Left hindlimb (tissue), 1 donor: ENCODE measurements at places on chromosomes 11 and 22.

DNA sequence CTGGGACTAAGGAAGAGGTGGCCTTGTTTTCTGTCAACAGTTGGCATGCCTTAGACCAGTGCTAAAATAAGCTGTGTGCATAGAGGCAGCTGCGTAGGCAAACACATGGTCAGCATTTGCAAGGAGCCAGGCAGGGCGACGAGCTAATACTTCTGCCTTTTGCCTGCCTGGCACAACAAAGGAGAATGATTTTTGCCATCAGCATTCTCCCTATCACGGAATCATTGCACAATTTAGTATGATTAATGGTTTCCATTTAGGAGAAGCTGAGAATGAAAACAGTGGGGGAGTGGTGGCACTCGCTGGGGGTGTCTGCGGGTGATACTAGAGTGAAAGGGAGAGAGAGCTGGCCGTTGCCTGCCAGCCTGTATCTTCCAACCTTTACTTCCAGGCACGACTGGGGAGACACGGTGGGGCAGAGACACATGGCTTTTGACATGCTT, 336.0 kb downstream of the CADM1 start:
- no peak for DNase-seq

DNA sequence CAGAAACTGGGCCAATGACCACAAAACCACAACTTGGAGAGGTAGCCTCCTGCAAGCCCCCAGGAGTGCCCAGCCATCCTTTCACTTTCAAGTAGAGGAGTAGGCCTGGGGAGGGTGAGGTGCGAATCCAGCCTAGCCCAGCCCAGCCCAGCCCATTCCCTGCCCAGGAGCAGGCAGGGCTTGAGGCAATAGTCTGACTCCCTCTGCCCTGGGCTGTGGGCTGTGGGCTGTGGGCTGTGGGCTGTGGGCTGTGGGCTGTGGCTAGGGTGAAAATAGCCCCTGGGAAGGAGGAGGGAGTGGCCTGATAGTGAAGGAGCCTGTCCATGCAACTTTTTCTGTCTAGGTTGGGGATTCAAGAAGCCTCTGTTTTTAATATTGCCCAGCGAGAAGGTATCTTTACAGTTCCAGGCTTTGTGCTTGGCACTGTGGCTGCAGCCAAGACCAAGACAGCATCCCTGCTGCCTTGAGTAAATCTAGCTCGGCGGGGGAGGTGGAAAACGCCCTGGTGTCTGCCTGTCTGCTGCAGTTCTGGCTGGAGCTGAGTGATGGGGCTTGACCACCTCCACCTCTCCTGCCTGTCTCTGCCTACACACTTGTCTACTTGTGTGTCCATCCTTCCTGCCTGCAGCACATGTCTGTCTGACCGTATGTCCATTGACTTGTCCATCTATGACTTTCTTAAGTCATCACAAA, 40.7 kb downstream of the LMO1 start:
- DNase-seq: peak; percentile 59

GRCh38 chr11:28697920-28698827, 590.0 kb downstream of the METTL15 start:
- peak; percentile 60 for DNase-seq

- peak; percentile 81 for DNase-seq
Observed at GRCh38 chr11:727859-728748, 19.2 kb upstream of the TALDO1 start.

DNA sequence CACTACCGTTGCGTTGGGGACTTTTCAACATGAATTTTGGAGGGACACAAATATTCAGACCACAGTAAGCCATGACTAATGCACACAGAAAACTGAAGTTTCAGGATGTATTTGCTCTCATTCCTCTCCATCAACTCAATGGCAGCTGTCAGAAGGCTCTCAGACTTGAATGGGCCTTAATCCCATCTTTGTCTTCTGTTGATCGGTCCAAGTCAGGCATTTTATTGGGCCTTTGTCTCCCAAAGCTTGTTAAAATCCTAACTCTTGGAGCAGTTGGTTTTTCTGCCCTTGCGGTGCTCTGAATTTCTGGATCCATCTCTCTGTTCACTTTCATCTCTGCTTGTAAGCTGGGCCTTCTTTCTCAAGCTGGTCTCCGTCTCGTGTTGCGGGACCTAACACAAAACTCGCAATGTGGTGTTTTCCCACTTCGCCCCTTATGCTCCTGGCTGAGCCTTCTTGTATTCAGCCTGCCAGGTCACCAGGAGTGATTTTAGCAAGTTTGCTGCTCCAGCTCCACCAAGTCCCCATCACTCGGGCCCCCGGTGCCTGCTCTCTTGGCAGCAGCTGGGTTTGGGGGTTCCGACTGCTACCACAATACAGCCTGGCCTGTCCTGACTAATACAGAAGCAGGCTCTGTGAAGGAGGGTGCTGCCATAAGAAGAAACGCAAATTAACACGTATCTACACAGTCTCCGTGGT, 27.0 kb downstream of the TSPAN32 start:
- DNase-seq: no peak

- no peak for DNase-seq
Observed at GRCh38 chr11:76667856-76668255, 2.7 kb downstream of the LRRC32 start.

DNA sequence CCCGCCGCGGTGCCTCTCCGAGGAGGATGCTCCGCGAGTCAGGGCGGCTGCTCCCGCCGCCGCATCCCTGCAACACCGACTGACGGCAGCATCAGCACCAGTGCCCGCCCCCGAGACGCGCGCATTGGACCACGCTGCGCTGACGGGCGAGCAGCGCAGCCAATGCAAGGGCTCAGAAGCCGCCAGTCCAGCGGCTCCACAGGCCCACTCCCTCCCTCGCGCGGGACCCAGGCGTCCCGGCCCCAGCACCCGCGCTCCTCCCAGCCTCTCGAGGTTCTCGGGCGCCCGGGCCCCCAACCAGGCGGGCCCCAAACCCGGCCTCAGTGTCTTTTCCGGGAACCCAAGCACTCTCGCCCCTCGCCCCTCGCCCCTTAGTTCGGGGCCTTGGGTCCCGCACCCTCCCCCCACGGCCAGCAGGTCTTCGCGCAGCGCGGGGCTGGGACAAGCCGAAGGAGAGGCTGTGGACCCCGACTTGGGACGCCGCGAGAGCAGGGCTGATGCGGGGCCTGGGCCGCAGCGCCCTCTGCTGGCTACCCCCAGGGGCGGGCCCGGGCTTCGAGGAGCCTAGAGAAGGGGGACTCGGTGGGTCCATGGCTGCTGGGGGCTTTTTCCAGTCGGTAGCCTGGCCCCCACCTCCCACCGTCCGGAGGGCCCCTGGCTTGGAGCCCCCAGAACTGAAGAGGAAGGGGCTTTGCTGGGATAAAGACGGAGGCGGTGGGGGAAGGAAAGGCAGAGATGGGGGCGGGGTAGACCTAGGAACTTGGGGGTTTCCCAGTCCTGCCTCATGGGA, at the start of gene NRXN2:
Gene NRXN2, minus strand, starts transcription at position 81 of the 790 bp plus-strand sequence. CDS start 9,498 bp downstream, outside the sequence.
- DNase-seq: peak; percentile 82

- no peak for DNase-seq
Observed at GRCh38 chr11:8649361-8649760, 33.1 kb downstream of the TRIM66 start.

DNA sequence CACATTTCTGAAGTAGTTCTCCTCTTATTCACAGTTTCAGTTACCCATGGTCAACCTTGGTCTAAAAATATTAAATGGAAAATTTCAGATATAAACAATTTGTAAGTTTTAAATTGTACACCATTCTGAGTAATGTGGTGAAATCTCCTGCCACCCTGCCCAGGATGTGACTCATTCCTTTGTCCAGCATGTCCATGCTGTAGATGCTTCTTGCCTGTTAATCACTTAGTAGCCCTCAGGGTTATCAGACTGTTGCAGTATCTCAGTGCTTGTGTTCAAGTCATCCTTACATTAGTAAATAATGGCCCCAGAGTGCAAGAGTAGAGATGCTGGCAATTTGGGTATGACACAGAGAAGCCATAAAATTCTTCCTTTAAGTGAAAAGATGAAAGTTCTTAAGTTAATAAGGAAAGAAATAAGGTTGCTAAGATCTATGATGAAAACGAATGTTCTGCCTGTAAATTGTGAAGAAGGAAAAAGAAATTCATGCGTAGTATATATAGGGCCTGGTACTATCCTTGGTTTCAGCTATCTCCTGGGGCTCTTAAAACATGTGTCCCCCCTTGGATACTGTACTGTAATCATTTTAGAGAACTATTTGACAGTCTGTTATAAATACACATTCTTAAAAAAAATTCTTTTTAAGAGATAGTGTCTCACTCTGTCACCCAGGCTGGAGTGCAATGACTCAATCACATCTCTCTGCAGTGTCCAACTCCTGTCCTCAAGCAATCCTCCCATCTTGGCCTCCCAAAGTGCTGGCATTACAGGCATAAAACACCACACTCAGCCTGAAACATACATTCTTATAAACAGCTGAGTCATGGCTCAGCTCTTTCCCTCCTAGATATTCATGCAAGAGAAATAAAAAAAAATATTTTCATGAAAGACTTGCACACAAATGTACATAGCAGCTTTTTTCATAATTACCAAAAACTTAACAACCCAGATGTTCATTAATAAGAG, 31.3 kb downstream of the MTNR1B start:
- no peak for DNase-seq

GRCh38 chr22:40560994-40561515, 75.5 kb downstream of the MRTFA start:
- no peak for DNase-seq

GRCh38 chr22:43423046-43423445, 11.2 kb downstream of the MPPED1 start:
- no peak for DNase-seq

DNA sequence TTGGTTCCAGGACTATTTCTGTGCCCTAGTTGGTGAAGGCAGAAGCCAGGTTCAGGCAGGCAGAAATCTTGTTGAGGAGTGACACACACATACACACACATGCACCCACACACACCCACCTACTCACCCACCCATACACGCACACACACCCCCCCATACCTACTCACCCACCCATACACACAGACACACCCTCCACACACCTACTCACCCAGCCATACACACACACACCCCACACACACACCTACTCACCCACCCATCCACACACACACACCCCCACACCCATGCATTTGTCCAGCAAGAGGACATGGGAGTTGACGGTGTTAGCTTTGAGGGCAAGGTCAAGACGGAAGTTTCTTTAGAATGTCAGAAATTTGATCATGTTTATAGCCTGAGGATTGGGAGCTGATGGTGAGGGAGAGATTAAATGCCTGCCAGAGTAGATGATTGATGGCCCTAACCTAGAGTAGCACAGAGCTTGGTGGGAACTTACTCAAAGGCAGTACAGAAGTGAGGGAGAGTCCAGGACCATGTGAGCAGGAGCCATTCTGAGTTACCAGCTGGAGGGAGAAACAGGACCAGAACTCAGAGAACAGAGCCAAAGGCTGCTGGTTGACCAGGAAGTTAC, 68.9 kb downstream of the CYB5R2 start:
- no peak for DNase-seq

DNA sequence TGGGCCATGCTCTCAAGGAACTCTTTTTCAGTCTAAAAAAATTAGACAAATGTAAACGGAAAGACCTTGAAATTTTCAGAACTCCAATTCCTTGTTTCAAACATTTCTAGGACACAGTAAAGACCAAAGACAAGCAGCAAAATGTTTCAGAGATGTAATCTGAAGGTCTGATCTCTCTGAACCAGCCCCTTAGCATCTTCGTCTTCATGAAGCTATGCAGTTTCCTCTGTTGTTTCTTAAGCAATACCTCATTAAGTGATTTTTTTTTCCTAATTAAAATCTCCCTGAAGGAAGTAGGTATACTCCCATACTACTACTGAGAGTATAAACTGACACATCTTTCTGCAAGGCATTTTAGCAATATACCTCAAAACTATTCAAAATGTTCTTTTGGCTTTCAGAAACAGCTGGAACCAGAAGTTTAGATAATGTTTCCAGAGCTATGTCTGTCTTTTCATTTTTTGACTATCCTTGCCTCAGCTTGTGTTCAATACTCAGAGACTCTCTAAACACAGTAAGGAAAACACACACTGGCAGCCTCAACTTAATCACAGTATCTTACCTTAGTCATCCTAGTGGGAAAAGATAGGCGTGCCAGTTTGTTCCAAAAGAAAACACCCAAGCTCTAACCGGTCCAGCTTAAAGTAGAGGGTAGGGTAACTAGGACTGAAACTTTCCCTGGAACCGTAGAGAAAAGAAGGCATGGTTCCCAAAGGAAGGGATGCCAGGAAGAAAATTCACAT, 25.1 kb downstream of the SBF2 start:
- no peak for DNase-seq

DNA sequence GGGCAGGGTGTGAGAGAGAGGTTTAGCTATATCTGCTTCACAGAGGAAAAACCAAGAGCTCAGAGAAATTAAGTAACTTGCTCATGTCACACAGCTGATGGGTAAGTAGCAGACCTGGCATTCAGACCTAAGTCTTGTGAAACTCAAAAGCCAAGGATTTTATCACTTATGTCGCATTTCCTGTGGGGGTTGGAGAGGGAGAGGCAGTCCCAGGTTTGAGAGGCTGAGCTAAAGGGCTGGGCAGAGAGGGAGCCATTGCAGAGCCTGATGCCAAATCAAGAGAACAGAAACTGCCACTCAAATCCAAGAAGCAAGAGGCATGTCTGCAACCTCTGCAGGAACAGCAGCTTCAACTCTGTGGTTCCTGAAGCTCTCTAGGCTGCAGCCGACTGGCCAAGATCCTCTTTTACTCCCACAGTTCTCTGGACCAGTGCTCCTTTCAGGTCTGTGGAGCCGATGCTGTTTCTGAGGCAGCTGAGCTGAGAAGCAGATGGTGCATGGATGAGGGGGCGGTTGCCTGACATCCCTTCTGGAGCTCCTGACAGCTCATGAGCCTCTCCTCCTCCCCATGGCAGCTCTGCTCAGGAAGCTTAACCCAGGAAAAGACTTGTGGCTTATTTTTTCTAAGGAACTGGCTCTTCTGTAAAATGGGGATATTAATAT, 47.6 kb upstream of the NAV2 start:
- DNase-seq: no peak

DNA sequence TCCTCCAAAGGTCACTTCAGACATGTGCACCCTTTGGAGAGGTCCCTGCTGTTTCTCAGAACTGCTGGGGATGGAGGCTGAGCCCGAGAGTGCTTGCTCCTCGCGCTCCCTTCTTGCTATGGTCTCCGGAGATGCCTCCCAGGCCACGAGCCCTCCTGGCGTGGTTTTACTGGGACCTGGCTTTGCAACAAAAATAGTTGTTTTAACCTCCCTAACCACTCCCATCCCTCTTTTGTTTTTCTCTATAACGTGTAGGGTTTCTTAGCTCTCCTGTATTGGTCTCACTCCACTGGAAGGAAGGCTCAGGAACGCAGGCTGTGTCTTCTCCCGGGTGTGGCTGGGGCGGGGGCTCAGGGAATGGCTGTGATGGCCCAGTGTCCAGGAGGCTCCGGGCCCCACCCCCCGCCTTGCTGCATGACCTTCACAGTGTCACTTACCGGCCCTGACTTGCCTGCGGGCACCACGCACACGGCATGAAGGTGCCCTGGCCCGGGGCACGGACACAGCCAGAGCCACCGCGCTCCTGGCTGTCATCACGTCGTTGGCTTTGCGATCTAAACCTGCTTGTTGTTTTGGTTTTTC, 5.6 kb downstream of the PTDSS2 start:
- peak; percentile 16 for DNase-seq
